ENCODE measurements at places on chromosomes 3 and 15. TPM values are rescaled to one million over a fixed set of nuclear protein-coding genes. Genes with fewer than 3 reads are reported as not detected.

GRCh38 chr3:77370413-77370812, 330.5 kb downstream of the ROBO2 start:
- DNase-seq: peak; percentile 28

DNA sequence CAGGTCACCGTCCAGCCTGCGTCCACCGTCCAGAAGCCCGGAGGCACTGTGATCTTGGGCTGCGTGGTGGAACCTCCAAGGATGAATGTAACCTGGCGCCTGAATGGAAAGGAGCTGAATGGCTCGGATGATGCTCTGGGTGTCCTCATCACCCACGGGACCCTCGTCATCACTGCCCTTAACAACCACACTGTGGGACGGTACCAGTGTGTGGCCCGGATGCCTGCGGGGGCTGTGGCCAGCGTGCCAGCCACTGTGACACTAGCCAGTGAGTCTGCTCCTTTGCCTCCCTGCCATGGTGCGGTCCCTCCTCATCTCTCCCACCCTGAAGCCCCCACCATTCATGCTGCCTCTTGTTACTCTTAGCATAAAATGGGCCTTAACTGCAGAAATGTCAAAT, 39.2 kb downstream of the BOC start:
- no peak for DNase-seq

GRCh38 chr15:57861815-57862586, 155.5 kb downstream of the POLR2M start:
- DNase-seq: peak; percentile 31

DNA sequence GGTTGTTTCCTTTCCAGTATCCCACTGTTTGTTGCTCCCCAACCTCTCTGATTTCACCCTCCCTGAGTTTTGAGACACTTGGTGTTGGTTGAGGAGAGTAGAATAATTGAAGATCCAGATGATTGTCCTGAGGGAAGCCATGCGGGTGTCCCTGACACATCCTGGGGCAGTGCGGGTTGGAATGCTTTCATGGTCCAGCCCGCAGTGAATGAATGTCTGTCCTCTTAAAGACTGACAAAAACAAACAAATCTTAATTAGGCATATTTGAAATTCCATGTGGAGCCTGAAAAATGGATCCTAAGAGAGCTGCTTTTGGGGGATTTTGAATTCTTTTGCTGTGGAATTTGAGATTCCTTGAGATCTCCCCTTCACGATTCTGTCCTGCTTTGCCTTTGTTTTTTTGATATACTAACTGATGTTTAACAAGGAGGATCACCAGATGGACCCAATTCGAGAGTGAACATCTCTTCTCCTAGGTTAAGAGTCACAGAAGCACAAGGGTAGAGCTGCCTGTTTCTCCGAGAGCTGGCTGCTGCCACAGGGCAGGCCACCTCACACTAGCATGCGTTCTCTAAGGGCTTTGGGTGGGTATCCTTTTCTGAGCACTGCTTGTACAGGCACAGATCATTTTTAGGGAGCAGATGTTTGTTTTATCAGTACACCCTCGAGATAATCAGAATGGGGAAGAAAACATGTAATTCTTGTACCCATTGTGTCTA, 47.4 kb downstream of the GPR171 start:
- DNase-seq: no peak

GRCh38 chr3:98712726-98713125, 50.4 kb upstream of the ST3GAL6 start:
- DNase-seq: no peak

DNA sequence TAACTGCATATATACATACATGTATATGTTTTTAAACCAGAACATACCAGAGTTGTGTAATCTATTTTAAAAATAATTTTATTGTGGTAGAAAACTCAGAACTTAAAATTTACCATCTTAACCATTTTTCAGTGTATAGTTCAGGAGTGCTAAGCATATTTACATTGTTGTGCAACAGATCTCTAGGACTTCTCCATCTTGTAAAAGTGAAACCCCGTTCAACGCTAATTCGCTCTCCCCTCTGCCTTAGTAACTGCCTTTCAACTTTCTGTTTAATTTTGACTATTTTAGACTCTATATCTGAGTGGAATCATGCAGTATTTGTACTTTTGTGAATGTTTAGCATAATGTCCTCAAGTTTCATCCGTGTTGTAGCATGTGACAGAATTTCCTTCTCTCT, 51.8 kb upstream of the SSR3 start:
- DNase-seq: no peak

DNA sequence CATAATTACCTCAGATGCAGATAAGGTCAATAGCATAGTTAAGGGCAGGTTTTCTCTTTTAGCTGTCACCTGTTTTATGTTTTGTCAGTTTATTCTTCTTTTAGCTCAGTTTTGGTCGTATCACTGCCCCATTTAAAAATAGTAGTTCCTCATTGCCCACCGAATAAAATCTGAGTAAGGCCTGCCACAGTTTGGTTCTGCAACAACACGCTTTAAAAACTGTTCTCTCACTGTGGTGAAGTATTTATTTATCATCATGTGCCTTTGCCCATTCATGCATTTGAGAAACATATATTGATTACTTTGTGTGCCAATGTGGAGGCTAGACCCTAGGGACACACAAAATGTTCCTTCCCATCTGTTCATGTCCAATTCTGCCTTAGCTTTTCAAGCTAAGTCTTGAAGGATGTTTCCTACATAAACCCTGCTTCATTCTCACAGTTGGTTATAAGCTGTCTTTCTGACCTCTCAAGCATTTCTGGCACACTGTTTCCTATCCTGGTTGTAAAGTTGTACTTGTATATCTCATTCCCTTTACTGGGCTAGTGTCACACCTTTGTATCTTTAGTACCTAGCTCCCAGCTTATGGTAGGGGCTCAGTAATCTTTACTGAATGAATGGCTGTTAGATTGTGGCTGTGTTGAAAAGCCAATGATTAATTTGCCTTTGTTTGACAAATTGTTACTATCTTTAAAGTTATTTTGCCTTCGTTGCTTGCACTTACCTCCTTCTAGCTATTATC, 23.9 kb downstream of the AKAP13 start:
- DNase-seq: no peak

GRCh38 chr15:51801391-51801835, 28.0 kb upstream of the TMOD3 start:
- no peak for DNase-seq

DNA sequence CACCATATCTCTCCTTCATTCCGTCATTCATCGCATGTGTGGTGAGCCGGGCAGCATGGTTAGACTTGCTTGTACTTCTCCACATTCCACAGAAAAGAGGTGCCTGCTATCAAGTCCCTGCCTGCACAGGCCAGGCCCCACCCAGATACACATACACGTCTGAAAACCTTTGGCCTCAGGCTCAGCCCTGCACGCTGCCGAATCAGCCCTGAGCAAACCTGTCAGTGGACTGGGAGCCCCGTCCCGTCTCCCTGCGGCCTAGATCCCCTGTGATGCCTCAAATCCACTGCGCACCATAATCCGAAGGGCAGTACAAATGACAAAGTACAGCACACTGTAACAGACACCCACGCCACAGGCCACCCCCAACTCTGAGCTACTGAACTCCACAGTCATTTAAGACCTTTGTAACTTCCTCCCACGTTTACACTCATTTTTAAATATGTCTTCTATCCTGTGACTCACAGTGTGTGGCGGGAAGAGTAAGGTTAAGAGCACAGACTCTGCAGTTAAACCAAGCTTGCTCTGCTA, 67.1 kb downstream of the MB21D2 start:
- no peak for DNase-seq

- DNase-seq: peak; percentile 81
These were observed 167.4 kb upstream of the LPP start for GRCh38 chr3:187986514-187986934.

DNA sequence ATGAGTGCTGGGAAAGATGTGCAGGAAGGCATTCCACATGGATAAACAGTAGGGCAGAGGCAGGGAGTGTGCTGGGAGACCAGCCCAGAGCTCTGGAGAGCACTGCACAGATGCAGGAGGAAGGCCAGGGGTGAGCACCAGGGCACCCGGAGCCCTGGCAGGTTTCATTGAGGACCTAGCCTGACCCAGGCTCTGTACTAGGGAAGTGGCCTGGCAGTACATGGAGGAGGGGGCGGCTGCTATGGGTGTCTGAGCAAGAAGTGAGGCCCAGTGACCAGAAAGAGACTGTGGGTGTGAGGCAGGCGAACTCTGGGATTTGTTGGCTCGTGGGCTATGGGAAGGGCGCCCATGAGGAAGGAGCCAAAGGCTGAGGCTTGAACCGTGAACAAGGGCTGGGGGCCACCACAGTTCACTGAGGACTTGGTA, 139.1 kb downstream of the DNAJB8 start:
- DNase-seq: no peak

DNA sequence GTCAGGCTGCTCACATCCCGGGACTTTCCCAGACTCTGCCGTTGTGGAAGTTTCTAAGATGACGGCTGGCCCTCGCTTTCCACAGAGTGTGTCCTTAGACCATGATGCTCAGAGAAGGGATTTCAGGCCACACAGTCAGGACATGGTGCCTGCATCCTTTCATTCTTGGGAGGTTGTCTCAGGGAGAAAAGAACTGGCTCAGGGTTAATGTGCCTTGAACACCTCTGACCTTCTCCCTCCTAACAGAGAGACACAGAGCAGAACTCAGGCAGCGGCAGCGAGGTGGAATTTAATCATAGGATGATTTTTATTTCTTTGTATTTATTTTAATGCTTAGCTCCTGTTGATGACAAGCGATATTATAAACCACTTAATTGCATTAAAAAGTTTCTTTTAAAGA, 96.9 kb upstream of the ATP2B2 start:
- DNase-seq: no peak

DNA sequence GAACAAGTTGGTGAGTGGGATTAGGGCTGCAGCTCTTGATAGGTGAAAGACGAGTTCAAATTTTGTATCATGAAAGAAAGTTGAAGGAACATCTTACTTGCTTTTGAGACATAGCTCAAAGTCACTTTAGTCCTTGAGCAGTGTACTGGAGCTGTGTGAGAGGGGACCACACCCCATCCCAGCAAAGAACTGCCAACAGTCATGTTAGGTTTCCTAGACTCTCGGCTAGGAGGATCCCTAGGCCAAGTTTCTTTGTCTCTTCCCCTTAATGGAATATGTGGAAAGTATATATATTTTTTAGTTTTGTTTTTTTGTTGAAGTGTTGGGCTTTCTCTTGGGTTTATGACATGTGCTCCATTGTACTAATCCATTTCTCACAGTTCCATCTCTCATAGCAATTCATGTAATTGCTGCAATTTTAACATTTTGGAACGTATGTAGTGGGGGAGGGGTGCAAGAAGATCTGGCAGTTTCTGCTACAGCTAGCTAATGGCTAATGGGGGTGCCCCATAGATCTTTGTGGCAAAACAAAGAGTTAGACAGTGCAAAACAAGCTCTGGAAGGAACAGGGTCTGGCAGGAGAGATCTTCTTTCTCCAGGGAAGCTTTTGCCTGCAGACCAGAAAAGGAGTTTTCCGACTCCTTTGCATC, 25.1 kb downstream of the TLNRD1 start:
- no peak for DNase-seq

- DNase-seq: no peak
These were observed 20.1 kb upstream of the SELENOT start for GRCh38 chr3:150583028-150583427.

DNA sequence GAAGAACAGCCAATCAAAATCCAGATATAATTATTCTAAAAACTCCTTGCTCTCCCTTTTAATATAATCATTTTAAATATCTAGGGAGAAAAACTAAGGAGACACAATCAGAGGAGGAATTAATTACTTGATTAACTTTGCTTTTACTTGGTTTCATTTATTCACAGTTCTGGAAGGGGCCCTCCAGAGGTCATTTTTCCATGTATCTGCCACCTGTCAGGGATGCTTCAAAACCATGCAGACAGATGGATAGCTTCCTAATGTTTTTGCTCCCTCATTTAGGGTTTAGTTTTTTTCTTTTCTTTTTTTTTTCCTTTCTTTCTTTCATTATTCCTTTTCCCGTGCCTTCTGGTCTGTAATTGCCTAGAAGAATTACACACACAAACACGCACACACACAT, 438.1 kb upstream of the ARPP21 start:
- no peak for DNase-seq

DNA sequence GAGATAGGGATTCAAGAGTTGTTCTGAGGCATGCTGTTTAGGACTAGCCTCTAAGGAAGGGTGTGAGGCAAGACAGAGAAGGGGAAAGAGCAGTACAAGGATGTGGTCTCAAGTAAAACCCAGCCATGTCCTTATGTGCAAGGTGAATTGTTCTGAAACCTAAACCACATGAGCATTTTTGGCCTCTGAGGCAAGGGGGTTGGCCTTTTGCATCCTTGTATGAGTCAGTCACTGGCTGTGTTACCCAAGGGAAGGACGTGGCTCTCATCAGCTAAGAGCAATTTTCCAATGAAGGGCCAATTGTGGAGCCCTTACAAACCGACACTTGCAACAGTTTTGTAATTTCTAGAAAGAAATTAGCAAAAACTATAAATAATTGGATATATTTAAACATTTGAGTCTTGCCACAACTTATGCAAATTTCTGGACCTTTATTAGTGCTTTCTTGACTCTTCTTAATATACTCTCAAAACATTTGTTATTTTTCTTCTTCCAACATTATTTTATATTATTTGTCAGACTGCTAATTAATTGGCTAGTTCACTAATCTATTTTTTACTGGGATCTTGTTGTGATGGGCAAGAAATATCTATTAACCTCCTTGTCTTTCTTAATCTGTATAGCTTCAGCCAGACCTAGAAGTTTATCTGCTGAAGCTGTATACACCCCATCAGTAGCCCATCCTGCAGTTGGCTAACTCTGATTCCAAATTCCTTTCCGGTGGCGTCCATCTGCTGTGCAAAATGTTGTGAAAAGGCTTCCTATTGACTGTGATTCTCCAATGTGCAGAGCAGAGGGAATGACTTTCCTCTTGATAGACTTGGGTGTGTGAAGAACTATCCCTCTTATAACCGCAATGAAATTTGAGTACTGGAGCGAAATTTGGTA, 97.7 kb upstream of the P2RY1 start:
- peak; percentile 63 for DNase-seq

DNA sequence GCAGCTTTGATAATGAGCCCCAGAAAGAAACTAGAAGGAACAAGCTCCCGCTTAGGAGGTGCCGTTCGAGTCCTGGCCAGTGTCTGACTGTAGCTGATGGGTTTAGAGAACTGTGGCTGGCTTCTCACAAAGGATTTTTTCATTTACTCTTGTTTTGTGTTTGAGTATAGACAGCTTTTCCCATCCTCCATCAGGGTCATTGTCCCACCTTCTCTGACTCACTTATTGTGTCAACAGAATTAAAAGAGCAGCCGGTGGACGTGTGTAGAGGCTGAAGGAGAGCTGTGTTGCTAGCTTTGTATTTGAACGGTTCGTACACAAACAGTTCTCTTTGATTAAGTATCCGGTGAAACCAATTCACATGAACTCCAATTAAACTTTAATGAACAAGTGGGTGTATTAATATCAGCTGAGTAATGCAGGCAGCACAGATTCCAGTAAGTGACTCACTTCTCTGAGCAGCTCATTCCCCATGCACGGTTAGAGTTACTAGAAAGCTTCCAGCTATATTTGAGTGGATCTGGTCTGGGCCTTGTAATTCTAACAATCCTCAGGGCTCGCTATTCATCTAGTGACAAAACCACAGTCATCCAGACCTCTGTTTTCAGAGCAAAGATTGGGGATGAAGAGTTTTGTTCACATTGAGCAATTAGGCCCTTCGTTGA, 141.0 kb downstream of the LPP start:
- DNase-seq: peak; percentile 96

BDH1 gene
- total RNA-seq: 14.1 TPM

SLC35G2 gene
- total RNA-seq: 3.9 TPM

SGO1 gene
- 6.9 TPM for total RNA-seq

KCNAB1 gene
- not detected for total RNA-seq

ZDHHC19 gene
- not detected for total RNA-seq

GHRL gene
- not detected for total RNA-seq

B4GALT4 gene
- total RNA-seq: 23.3 TPM

PLA2G4E gene
- total RNA-seq: not detected

TCTA gene
- total RNA-seq: 17.4 TPM

SH2D7 gene
- total RNA-seq: not detected

CKMT1B gene
- total RNA-seq: 5.1 TPM

POMGNT2 gene
- 23.6 TPM for total RNA-seq

SERINC4 gene
- total RNA-seq: 0.46 TPM

Data from kidney epithelial cell (primary cell).